HT-29 (cell line): ENCODE measurements at places on chromosomes 3 and 15. TPM values are rescaled to one million over a fixed set of nuclear protein-coding genes. Genes with fewer than 3 reads are reported as not detected.

DNA sequence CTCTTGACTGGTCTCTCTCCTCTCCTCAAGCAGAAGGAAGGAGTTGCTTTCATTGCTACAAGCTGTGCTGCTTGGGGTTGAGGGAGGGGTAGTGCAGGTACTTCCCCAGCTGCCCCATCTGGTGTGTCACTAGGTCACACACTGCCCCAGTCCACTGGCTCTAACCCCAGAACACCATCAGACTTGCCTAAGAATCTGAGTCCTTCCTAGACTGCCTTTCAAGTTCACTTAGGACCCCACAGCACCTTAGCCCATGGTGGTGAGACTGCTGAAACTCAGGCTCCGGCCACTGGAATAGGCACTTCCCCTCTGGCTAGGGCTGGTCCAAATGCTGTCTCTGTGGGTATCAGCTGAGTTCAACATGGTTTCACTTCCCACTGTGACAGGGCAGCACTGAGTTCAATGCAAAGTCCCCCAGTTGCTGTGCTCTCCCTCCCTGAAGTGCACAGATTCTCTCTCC lies 279.7 kb upstream of the GOLGA6L4 start:
- no peak for DNase-seq

- DNase-seq: no peak
Measured at GRCh38 chr3:12782172-12782815, 14.2 kb upstream of the CAND2 start.

GRCh38 chr15:49082960-49083359 lies 36.7 kb upstream of the SECISBP2L start:
- no peak for DNase-seq

DNA sequence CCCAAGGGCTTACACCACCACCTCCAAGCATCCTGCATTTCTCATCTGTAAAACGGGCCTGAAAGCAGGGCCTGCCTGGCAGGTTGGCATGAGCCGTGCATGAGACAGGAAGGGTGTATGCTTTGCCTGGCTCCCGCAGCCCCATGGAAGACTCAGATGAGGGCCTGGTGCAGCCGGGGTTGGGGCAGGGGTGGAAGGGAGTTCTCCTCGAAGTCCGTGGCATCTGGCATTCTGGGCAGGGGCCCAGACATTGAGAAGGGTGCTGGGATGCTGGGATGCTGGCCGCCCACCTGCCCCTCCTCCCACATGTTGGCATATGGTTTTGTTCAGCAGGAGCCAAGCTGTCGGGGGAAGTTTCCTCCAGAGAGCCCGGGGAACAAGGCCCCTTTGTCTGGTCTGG lies 13.0 kb upstream of the FBLN2 start:
- DNase-seq: no peak

- peak; percentile 65 for DNase-seq
Measured at GRCh38 chr3:182364723-182365650, 428.3 kb upstream of the ATP11B start.

DNA sequence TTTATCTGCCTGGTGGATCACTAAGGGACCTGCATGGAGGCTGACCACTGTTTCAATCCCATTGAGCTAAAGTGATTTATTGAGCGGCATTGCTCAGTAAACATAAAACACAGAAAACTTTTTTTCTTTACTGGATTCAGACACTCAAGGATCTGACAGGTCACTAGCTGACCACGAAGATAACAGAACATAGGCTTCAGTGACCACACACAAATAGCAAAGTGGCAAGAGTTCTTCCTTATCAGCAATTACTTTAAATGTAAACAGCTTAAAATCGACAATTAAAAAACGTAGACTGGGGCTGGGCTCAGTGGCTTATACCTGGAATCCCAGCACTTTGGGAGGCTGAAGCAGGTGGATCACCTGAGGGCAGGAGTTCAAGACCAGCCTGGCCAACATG lies 48.7 kb downstream of the STAG1 start:
- DNase-seq: peak; percentile 7

Gene OXTR
- 0.13 and 0.60 TPM in 2 replicates for total RNA-seq

GRCh38 chr3:171028779-171029232 lies 2.3 kb upstream of the SLC2A2 start:
- no peak for DNase-seq

Gene MTFMT
- 17.1 and 23.1 TPM in 2 replicates for total RNA-seq

DNA sequence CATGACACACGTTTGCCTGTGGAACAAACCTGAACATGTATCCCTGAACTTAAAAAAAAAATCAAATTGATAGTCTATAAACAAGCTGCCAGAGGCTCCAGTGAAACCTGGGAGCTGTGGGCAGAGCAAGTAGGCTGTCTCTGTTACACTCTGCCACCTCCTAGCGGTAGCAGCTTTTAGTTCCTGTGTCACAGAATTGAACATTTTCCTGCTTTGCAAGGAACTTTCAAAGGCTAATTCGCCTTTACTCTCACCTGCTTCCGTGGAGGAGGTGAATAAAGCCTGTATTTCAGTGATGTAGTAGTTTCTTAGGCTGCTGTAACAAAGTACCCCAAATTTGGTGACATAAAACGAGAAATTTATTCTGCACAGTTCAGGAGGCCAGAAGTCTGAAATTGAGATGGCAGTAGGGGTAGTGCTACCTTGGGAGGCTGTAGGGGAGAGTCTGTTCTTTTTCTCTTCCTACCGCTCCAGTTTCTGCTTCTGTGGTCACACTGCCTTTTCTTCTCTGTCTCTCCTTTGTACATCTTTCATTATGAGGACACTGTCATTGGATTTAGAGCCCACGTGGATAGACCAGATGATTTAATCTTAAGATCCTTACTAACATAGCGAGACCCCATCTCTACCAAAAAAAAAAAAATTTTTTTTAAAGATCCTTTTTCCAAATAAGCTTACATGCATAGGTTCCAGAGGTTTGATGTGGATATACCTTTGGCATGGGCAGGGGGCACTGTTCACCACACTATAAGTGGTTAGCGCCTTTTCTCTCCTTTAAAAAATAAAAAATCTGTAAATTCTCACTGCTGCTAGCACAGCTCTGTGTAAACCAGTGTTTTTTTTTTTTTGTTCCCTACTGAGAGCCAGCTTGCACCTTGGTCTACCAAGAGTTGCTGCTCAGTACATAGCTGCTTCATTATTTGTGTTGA lies 25.3 kb downstream of the FBXO22 start:
- peak; percentile 84 for DNase-seq

DNA sequence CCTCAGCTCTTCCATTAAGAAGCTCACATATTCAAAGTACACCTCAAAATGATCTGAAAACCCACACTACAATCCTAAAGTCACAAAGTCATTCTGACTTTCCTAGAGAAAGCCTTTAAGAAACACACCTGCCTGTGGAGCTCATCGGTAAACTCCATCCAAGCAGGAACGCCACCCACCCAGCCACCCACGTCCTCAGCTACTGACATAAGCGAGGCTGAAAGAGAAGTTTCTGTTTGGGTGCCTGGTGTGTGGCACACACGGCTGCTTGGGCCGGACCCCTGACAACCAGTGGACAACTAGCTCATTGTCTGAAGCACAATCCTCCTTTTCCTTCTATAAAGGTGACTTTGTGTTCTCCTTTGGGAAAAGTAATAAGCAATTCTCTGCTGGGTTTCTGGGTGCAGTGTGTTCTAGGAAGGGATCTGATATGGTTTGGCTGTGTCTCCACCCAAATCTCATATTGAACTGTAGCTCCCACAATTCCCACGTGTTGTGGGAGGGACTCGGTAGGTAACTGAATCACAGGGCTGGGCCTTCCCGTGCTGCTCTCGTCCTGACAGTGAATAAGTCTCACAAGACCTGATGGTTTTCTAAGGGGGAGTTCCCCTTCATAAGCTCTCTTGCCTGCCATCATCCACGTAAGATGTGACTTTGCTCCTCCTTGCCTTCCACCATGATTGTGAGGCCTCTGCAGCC lies 26.1 kb downstream of the FAM174B start:
- no peak for DNase-seq

Gene FLNB
- total RNA-seq: 225 and 241 TPM in 2 replicates

GRCh38 chr15:34501131-34501530 lies 63.5 kb upstream of the GOLGA8A start:
- no peak for DNase-seq

Gene GNAT1
- total RNA-seq: 0.18 TPM in 1 of 2 replicates, not detected in the other

DNA sequence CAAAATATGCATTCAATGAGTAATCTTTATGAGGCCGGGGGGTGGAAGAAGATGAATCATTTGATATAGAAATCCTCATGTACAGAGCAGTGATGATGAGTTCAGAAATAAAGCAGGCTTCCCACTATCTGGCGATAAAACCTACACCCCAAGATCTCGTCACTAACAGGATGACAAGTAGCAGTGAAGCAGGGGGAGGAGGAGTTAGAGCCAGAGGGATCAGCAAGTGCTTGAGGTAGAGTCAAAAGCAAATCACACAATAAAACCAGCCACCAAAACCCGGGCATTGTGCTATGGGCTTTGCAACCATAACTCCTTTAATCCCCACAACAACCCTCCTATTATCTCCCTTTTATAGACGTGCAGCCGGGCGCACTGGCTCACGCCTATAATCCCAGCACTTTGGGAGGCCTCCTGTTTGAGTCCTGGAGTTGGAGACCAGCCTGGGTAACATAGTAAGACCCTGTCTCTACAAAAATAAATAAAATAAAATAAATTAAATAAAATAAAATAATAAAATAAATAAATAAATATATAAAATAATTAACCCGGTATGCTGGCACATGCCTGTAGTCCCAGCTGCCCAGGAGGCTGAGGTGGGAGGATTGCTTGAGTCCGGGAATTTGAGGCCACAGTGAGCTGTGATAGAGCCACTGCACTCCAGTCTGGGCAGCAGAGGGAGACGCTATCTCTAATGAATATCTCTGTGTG lies 53.0 kb downstream of the STARD5 start:
- DNase-seq: no peak

Gene CORO2B
- not detected in 2 replicates for total RNA-seq

- no peak for DNase-seq
Measured at GRCh38 chr3:5717254-5717653, 529.7 kb downstream of the EDEM1 start.

GRCh38 chr15:52295421-52296001 lies at the start of gene MYO5C:
MYO5C (minus strand) TSS chr15:52295804; CDS start chr15:52295636, 168 bp downstream.
- peak; percentile 92 for DNase-seq

DNA sequence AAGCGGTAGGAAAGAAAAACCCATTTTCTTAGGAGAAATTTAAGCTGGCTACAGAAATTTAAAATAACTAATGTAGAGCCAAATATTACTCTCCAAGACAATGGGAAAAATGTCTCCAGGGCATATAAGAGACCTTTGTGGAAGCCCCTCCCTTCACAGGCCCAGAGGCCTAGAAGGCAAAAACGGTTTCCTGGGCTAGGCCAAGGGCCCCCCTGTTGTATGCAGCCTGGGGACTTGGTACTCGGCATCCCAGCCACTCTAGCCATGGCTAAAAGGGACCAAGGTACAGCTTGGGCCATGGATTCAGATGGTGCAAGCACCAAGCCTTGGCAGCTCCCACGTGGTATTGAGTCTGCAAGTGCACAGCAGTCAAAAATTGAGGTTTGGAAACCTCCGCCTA lies 90.1 kb downstream of the CGGBP1 start:
- no peak for DNase-seq

DNA sequence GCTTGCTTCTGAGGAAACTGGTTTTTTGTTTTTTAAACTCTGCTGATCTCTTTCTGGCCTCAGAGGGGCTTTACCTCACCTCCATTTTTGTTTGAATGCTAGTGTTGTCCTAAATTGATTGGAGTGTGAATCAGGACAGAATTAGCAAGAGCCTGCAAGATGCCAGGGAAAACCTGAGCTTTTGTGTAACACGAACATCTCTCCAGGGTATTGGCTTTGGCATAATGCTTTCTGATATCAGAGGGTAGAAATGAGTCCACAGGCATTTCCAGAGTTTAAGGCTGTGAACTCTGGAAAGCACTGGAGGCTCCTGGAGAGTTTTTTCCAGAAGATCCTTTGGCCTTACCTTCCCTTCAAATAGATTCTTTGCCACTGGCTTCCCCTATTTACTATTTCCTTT lies 87.1 kb downstream of the WDR76 start:
- no peak for DNase-seq

DNA sequence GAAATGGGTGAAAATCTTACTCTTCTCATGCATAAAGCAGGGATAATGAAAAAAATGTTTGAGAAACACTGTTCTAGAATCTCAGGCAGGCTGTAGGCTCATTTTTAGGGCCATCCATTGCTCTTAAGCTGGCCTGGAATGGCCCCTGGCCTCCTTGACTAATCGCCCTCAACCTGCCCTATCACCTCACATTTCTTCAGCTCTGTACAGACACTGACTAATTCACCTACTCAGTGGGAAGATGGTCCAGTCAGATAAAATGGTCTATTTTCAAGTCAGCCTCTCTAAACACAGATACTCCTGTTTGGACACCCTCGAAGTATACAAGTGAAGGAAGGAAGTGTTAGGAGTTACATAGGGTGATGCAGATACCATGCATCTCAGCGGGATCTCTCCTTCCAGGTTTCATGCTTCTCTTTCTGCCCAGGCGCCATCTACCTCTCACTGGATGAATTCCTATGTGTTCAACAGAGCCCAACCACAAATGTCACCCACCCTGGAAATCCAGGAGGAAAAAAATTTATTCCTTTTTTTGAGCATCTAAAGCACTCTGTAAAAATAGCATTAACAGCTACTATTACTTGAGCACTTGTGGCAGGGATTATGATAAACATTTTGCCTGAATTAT lies 12.1 kb downstream of the FMN1 start:
- no peak for DNase-seq

DNA sequence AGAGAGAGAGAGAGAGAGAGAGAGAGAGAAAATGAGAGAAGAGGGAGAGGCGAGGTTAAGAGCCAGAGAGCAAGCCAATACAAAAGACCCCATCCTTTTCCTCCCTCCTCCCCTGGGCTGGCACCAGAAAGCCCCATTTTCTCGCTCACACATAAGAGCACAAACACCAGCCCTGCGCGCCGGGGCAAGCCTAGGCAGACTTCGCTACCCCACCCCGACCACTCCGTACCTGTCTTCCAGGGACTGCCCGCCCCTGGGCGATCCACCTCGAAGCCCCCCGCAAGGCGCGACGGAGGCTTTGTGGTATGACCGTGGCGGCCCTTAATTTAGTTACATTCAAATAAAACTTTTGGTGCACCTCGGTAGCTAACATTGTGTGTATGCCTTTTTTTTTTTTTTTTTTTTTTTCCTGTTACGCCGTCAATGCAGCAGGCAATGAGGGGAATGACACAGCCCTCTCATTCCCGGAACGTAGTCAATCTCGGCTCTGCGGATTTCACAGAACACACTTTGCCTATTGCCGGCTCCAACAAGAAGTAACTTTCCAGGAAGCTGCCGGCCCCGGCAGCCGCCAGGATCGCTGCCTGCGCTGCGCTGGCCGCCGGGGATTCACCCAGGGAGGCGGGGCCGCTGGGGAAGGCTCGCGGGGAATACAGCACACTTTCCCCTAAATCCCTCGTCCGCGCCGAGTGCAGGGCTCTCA lies 7.7 kb downstream of the BCL6 start:
- peak; percentile 49 for DNase-seq

Gene MEGF11
- 0.51 TPM in 1 of 2 replicates, not detected in the other for total RNA-seq

- peak; percentile 68 for DNase-seq
Measured at GRCh38 chr15:69225355-69226022, 65.1 kb downstream of the GLCE start.
